ENCODE measurements at places on chromosomes 13 and 19.

GRCh38 chr13:75325711-75326110 is 156.3 kb downstream of the TBC1D4 start:
- no peak for DNase-seq

DNA sequence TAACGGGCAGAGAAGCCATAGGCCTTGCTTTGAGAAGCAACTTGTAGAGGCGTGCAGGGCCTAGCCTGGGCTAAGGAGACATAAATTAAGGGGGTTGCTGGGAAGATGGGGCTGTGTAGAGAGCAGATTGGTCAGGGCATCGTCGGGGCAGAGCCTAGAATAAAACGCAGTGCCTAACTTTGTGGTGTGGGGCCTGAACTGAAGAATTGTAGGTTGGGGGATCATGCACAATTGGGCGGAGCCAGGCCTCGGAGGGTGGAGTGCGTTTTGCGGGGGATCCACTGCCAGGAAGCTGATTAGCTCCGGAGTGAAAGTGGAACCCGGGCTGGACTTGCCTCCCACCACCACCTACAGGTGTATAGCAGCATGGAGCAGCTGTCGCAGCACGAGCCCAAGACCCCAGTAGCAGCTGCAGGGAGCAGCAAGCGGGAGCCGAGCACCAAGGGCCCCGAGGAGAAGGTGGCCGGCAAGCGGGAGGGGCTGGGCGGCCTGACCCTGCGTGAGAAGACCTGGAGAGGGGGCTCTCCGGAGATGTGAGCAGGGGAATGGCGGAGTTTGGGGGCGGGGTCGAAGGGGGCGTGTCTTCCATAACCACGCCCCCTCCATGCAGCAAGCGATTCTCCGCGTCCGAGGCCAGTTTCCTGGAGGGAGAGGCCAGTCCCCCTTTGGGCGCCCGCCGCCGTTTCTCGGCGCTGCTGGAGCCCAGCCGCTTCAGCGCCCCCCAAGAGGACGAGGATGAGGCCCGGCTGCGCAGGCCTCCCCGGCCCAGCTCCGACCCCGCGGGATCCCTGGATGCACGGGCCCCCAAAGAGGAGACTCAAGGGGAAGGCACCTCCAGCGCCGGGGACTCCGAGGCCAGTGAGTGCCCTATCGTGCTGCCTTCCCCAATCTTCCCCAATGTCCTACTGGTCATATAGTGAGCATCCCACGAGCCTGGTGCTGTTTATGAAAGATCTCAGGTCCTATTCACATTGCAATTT is 13.8 kb downstream of the DNASE2 start:
- peak; percentile 87 for DNase-seq

GRCh38 chr19:17873786-17874757 is 2.3 kb downstream of the SLC5A5 start:
- no peak for DNase-seq

- DNase-seq = no peak
Observed at GRCh38 chr19:35585848-35586247, at the start of gene PMIS2. TSS of gene PMIS2 (plus strand) at chr19:35586173. CDS start at chr19:35586260, 87 bp downstream.

- DNase-seq = no peak
Observed at GRCh38 chr19:58466089-58466759, 656 bp upstream of the ZNF324 start.

Measured in osteocyte (in vitro differentiated cells).